Stomach (tissue), 19 donors: ENCODE measurements at places on chromosomes 7 and 10. TPM values are rescaled to one million over a fixed set of nuclear protein-coding genes. Genes with fewer than 3 reads are reported as not detected.

- H3K4me1 ChIP-seq, result no peaks in the 10 kb centered on the region
- no peak overlapping the region for H3K27ac ChIP-seq
- H3K4me3 ChIP-seq, result no peak overlapping the region
- no peak for DNase-seq
- H3K27me3 ChIP-seq, result no peaks in the 10 kb centered on the region
Observed at GRCh38 chr7:86328801-86329433, 314.8 kb upstream of the GRM3 start.

- DNase-seq, result no peak
- H3K4me1 ChIP-seq, result no peaks in the 10 kb centered on the region
- H3K4me3 ChIP-seq, result no peak overlapping the region
- H3K27me3 ChIP-seq, result no peaks in the 10 kb centered on the region
- peaks cover 31% of the 10 kb centered on the region for H3K36me3 ChIP-seq
Observed at GRCh38 chr7:112290065-112290464, 83.6 kb downstream of the ZNF277 start.

GRCh38 chr10:21699575-21699974 lies 165.5 kb downstream of the MLLT10 start:
- H3K4me3 ChIP-seq, result no peak overlapping the region
- H3K27me3 ChIP-seq, result no peaks in the 10 kb centered on the region
- H3K36me3 ChIP-seq, result no peaks in the 10 kb centered on the region
- DNase-seq, result no peak

DNA sequence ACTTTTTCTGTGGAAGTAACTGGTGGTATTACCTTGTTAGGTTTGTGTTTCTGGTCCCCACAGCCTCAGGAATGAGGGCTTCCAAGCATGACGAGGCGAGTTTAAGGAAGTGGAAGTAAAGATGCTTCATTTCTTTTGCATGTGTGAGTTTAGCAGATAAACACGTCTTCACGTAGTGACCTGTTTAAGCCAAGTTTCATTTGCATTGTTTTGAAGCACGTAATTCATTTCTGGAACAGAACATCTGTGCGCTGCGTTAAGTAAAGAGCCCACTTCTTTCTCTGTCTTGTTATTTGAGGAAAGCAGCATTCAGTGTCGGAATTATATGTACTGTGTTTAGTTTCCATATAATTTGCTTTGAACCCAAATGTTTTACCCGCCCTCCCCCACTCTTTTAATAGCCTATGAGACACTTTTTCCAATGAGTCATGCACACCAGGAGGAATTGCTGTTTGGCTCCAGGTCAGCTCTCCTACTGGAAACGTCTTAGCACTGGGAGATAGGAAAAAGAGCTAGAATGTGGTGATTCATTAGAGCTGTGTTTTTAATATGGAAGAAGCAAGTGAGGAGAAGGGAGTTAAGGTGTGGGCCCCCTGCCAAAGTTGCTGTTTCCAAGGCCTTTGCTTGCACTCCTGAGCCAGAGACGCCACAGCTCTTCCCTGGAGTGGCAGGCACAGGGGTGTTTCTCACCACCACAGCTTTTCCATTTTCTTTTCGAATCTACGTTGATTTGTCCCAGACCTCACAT lies 36.7 kb downstream of the BTBD16 start:
- no peaks in the 10 kb centered on the region for H3K27me3 ChIP-seq
- peak overlapping the region; percentile 67 for H3K27ac ChIP-seq
- peaks cover 38% of the 10 kb centered on the region for H3K4me1 ChIP-seq
- peak overlapping the region; percentile 5 for H3K4me3 ChIP-seq

DNA sequence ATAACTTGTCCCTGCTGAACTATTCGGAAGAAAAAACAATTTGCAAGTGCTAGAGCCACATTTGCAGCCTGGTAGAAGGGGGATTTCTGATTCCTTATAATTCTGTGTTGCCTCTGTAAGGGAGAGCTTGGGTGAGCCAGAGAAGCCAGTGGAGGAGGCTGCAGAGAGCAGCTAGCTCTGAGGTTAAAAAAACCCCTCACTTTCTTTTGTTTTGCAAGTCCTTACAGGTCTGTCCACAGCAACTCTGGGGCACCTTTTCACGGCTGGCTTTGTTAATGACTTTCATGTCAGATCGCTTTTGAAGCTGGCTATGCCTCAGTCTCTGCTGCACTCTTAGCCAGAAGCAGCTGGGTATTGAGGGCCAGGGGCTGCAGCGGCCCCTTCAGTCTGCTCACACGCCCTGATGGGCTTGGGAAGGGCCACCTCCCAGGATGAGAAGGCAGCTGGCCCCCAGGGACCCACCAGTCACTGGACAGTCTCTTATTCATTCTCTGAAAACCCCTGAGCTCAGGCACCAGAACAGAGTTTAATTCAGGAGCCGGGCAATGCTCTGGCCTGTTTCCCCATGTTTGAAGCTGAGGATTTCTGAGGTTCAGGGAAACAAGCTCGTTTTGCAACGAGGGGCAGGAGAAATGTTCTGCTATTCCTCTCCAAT lies 30.9 kb downstream of the TRIM8 start:
- no peak overlapping the region for H3K4me3 ChIP-seq
- H3K4me1 ChIP-seq, result peaks cover 73% of the 10 kb centered on the region
- no peak overlapping the region for H3K27ac ChIP-seq
- no peaks in the 10 kb centered on the region for H3K27me3 ChIP-seq

DNA sequence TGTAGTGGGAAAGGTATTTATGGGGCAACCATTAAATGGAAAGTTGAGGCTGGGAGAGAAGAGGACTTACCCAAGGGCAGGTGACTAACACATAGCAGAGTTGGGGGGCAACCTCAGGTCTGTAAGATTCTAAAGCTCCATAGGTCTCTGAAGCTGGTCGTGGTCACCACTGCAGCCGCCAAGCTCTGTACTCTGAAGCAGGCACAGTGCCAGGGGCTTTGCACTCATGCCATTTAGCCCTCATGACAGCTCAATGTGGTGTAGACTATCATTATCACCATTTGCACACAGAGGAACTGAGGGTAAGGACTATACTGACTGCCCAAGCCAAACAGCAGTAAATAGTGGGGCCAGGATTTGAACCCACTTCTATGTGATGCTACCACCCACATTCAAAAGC lies 32.5 kb upstream of the TMEM273 start:
- H3K27ac ChIP-seq, result no peak overlapping the region
- H3K36me3 ChIP-seq, result no peaks in the 10 kb centered on the region
- H3K4me3 ChIP-seq, result no peak overlapping the region
- DNase-seq, result no peak
- H3K27me3 ChIP-seq, result no peaks in the 10 kb centered on the region

- no peak overlapping the region for H3K4me3 ChIP-seq
- no peaks in the 10 kb centered on the region for H3K27me3 ChIP-seq
- no peak overlapping the region for H3K27ac ChIP-seq
- H3K36me3 ChIP-seq, result no peaks in the 10 kb centered on the region
- peaks cover 9% of the 10 kb centered on the region for H3K4me1 ChIP-seq
- DNase-seq, result no peak
Observed at GRCh38 chr10:110700947-110701616, 56.9 kb downstream of the RBM20 start.

GRCh38 chr7:20343205-20343604 lies 12.5 kb downstream of the ITGB8 start:
- H3K4me3 ChIP-seq, result no peak overlapping the region
- DNase-seq, result no peak
- no peaks in the 10 kb centered on the region for H3K27me3 ChIP-seq
- H3K27ac ChIP-seq, result no peak overlapping the region
- no peaks in the 10 kb centered on the region for H3K4me1 ChIP-seq

The STOX1 gene
- 1.2 TPM for total RNA-seq

The SPAG6 gene
- total RNA-seq, result not detected

The MSMB gene
- total RNA-seq, result not detected

The TLL2 gene
- total RNA-seq, result 0.58 TPM

The GIMAP5 gene
- 20.9 TPM for total RNA-seq

- H3K27me3 ChIP-seq, result no peaks in the 10 kb centered on the region
- no peaks in the 10 kb centered on the region for H3K4me1 ChIP-seq
- no peaks in the 10 kb centered on the region for H3K36me3 ChIP-seq
- no peak overlapping the region for H3K27ac ChIP-seq
Observed at GRCh38 chr7:150524018-150524417, 9.3 kb downstream of the GIMAP7 start.

DNA sequence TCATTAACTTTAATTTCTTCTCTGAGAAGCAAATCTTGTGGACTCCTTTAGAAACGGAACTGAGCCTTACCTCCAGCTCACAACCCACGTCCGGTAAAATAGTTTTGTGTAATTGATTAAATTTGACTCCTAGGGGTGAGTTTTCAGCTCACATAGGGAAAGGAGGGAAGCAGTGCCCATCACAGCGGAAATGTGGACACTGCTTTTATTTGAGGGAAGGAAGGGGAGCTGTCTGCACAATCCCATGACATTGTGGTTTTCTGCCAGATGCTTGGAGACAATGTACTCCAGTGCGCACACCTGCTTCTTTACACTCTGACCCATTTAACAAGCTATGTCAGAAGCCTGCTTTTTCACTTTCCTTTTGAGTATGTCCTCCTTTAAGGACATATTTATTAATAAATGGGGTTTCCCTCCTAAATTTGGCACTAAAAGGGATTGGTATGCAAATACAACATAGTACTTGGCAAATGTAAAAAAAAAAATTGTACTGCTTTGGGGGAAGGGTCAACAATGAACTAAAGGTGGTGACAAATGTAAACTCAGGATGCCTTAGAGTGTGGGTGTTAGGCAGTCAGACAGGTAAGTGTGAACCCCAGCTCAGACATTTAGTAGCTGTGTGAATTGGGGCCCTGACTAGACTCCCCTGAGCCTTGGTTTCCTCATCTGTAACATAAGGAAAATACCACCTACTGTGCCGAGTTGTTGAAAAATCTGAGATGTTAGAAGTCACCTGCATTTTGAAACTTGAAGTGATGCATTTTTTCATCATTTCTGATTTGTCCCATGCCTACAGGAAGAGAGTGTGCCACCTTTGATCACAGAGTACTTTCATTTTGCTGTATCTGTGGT lies 90.2 kb upstream of the KLF6 start:
- H3K27ac ChIP-seq, result peak overlapping the region; percentile 60
- no peaks in the 10 kb centered on the region for H3K4me1 ChIP-seq
- H3K36me3 ChIP-seq, result no peaks in the 10 kb centered on the region
- H3K27me3 ChIP-seq, result no peaks in the 10 kb centered on the region
- no peak overlapping the region for H3K4me3 ChIP-seq
- DNase-seq, result peak; percentile 60

The PRPF18 gene
- total RNA-seq, result 15.6 TPM

The PIK3AP1 gene
- total RNA-seq, result 11.9 TPM

GRCh38 chr10:34804306-34804705 lies 10.8 kb downstream of the PARD3 start:
- H3K27me3 ChIP-seq, result no peaks in the 10 kb centered on the region
- no peak overlapping the region for H3K27ac ChIP-seq
- no peak overlapping the region for H3K4me3 ChIP-seq
- DNase-seq, result no peak
- peaks cover 6% of the 10 kb centered on the region for H3K4me1 ChIP-seq
- H3K36me3 ChIP-seq, result no peaks in the 10 kb centered on the region

DNA sequence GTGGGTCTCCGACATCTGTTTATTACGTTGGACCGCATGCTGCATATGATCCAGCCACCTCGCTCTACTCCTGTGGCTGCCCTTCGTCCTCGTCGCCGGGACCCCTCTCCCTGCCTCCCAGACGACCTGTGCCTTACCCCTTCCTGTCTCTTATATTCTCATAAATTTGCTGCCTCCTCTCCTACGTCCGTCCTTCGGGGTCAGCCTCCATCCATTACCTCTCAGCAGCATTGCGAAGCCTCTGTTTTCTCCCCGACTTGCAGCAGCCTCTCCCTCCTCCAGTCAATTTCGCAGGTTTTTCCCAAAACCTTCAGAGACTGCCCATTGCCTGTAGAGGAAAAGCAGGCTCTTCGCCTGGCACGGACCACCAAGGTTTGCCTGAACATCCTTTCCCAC lies 39.4 kb upstream of the LEP start:
- H3K4me3 ChIP-seq, result peak overlapping the region; percentile 26
- H3K4me1 ChIP-seq, result peaks cover 11% of the 10 kb centered on the region
- peaks cover 69% of the 10 kb centered on the region for H3K27me3 ChIP-seq
- no peak for DNase-seq
- H3K27ac ChIP-seq, result no peak overlapping the region

DNA sequence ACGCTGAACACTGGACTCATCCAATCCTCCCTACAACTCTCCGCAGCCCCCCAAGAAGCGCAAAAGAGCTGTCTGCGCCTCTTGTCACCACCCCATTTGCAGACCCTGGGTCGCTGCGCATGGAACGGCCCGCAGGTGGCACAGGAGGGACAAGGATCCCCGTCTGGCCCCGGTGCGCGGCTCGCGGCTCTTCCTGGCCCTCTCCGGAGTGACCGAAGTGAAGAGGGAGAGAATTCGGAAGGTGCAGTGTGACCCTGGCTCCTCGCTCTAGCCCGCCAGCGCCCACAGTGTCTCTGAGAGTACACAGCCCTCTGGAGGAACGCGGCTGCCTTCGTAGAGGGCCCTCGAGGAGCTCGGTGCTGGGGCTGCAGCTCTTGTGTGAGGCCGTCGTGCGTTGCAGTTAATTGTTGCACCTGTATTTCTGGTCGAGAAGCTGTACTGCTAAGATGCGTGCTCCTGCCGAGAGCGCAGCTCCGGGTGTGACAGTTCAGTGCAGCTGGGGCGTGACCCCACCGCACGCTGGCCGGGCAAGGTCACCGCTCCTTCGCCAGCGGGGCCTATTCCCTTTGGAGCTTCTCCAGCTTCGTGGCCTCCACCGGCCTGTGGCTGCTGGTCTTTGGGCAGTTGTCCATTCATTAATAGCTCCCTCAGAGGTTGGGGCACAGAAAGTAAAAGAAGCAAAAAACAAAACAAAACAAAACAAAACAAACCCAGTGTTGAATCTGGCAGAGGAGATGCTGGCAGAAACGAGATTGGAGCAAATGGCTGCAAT lies 119.0 kb downstream of the SEC23IP start:
- no peak for DNase-seq
- H3K36me3 ChIP-seq, result no peaks in the 10 kb centered on the region
- H3K4me3 ChIP-seq, result no peak overlapping the region
- no peaks in the 10 kb centered on the region for H3K27me3 ChIP-seq

The PDE6C gene
- total RNA-seq, result not detected

The GPC2 gene
- 0.92 TPM for total RNA-seq

GRCh38 chr7:111324228-111324627 lies 233.3 kb downstream of the LRRN3 start:
- no peaks in the 10 kb centered on the region for H3K27me3 ChIP-seq
- H3K4me3 ChIP-seq, result no peak overlapping the region
- H3K36me3 ChIP-seq, result no peaks in the 10 kb centered on the region
- no peaks in the 10 kb centered on the region for H3K4me1 ChIP-seq

DNA sequence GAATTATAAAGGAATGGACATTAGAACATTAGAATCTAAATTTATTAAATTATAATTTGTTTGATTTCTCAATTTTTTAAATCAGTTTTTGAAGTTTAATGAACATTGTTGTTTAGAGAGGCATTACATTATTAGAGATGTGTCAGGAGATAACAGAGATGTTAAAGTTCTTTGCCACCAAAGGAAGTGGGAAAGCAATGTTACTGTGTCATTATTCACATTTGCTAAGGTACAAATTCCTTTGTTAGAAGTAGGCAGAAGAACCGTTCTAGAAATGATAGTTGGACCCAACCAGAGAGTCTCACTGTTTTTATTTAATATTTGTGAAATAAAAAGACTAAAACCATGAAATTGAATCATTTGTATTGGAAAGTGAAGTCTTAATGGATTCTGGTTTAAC lies 92.9 kb downstream of the MDFIC start:
- H3K36me3 ChIP-seq, result no peaks in the 10 kb centered on the region
- H3K27me3 ChIP-seq, result no peaks in the 10 kb centered on the region
- no peak for DNase-seq
- no peak overlapping the region for H3K4me3 ChIP-seq
- H3K27ac ChIP-seq, result no peak overlapping the region
